ENCODE measurements at places on chromosomes 2 and 18.

DNA sequence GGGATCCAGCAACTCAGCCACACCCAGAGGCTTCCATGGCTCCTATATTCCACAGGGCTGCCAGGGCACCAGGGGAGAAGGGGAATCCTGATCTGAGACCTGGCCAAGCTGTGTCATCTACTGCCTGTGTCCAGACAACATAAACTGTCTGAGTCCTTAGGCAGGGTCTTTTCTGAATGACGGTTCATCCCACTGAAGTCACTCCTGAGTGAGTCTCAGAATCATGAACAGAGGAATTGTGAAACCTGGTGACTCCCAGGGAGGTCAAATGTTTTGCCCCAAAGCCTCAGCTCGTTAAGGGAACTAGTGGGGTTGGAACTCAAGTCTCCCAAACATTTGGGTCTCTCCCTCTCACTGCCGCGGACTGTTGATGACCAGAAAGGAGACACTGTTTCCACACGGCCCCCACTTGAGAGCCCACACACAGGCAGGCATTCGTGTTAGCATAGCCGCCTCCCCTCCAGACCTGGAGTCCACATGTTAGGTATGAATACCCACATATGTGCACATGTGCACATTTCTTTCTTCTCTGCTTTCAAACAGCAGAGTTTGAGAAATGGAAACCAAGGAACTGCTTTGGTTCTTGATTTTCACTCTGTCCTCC, 125.0 kb upstream of the MSH6 start:
- DNase-seq: no peak

GRCh38 chr18:475202-476031, 25.1 kb downstream of the COLEC12 start:
- DNase-seq: no peak

DNA sequence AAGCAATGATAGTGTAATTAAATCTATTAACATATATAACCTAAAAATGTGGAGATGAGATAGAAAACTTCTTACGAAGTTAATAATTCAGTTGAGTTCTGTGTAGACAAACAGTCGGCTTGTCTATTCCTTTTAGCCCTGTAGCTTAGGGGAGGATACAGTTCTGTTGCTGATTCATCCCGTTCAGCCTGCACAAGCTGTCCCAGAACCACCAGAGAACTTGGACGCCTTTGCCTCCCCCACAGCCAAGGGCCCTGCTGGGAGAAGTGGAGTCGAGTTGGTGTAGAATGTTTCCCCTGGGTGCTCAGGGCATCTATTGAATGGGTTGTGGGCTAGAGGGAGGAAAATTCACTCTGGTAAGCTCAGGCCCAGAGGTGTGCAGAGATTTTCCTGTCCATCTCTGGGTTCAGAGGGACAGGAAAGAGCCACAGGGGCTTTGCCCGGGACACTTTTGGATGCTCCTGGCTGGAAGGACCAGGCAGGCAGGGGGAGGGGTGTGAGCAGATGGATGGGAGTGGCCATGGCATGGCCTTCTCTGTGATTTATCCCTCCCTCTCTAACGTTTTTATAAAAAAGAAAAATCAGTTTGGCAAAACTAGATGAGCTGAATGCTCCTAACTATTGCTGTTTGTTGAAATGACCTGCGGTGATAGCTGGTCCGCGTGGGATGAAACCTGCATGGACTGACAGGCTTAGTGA, 42.8 kb upstream of the GALR1 start:
- no peak for DNase-seq

DNA sequence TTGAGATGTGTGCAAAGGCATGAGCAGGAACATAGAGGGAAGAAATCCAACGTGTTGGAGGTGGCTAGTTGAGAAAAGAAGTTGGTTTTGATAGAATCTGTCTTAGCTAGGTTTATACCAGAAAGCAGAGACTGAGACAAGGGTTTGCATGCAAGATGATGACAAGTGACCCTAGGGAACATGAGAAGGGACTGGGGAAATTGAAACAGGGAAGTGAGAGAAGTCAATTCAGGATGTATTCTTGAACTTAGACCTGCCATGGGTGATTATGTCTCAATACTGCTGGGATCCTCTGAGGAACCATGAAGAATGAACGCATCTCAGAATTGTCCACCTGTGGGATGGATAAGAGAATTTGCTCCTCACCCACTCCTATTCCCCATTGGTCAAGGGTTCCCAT, 20.5 kb downstream of the IL36A start:
- no peak for DNase-seq

GRCh38 chr2:59150217-59150849, 909.2 kb upstream of the FANCL start:
- no peak for DNase-seq

GRCh38 chr2:10412380-10412779, 35.7 kb downstream of the ODC1 start:
- DNase-seq: no peak

All from suprapubic skin (tissue), 4 donors.